Heart right ventricle (tissue), 16 donors: ENCODE measurements at places on chromosomes 12 and 14. TPM values are rescaled to one million over a fixed set of nuclear protein-coding genes. Genes with fewer than 3 reads are reported as not detected.
A peak's percentile ranks its signal among the peaks of the same experiment; 100 is the strongest.

- no peak for DNase-seq
- H3K27me3 ChIP-seq: no peaks in the 10 kb centered on the region
- H3K4me3 ChIP-seq: no peak overlapping the region
- H3K36me3 ChIP-seq: no peaks in the 10 kb centered on the region
- H3K27ac ChIP-seq: no peak overlapping the region
These were observed 55.6 kb upstream of the PTHLH start for GRCh38 chr12:28027947-28028724.

DNA sequence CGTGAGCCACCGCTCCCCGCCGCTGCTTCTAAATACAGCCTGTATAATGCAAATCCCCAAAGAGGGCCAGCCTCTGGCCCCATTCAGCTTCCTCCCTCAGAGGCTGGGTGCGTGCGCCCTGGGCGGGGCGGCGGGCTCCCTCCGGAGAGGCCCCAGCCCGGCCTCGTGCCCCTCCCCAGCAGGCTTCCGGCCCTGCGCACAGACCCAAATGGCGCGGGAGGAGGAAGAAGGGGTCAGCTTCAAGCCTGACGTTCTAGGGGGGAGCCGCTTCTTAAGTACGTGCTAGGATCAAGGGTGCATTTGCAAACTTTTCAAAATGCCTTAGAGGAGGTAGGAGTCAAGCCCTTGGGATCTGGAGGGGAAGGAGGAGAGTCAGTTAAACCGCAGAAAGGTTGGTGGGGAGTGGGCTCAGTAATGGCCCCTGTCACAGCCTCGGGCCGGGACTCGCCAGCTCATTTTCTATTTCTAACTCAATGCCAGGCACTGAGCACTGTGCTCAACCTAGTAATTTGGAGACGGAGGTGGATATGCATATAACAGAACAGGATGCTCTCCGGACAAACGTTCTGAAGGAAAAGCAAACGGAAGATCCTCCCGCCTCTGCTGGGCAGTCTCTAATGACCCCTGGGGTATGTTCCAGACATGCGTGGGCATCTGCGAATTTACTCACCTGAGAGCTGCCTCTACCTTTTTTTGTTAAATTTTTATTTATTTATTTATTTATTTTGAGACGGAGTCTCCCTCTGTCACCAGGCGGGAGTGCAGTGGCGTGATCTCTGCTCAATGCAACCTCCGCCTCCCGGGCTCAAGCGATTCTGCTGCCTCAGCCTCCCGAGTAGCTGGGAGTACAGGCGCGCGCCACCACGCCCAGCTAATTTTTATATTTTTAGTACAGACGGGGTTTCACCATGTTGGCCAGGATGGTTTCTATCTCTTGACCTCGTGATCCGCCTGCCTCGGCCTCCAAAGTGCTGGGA is 32.3 kb downstream of the NINJ2 start:
- no peak overlapping the region for H3K4me3 ChIP-seq
- peaks cover 38% of the 10 kb centered on the region for H3K4me1 ChIP-seq
- no peaks in the 10 kb centered on the region for H3K36me3 ChIP-seq
- no peaks in the 10 kb centered on the region for H3K27me3 ChIP-seq
- peak overlapping the region; percentile 92 for H3K27ac ChIP-seq

DNA sequence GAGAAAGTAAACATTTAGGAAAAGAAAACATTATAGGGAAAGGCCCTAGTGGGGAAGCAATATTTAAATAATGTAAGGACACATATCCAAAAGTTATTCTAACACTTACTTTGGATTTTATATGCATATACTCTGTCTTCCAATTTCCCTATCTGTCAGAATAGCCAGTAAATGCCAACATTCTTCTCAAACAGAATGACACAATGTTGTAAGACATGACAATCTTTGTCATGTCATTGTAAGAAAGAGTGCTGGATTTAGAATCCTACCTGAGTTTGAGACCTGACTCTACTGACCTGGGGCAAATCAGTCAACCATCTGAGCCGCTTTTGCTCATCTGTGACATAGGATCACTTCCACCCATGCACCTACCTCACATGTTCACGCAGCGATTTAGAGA is 198.3 kb downstream of the PHLDA1 start:
- peaks cover 19% of the 10 kb centered on the region for H3K4me1 ChIP-seq
- H3K27me3 ChIP-seq: no peaks in the 10 kb centered on the region
- no peak overlapping the region for H3K4me3 ChIP-seq
- H3K27ac ChIP-seq: no peak overlapping the region
- no peaks in the 10 kb centered on the region for H3K36me3 ChIP-seq

TMEM132D gene
- not detected for polyA plus RNA-seq

- no peak overlapping the region for H3K4me3 ChIP-seq
- peaks cover 3% of the 10 kb centered on the region for H3K4me1 ChIP-seq
- peak overlapping the region; percentile 4 for H3K27ac ChIP-seq
- peaks cover 4% of the 10 kb centered on the region for H3K27me3 ChIP-seq
- no peaks in the 10 kb centered on the region for H3K36me3 ChIP-seq
- DNase-seq: no peak
These were observed 6.1 kb upstream of the ASIC1 start for GRCh38 chr12:50051101-50051806.

NPFF gene
- not detected for polyA plus RNA-seq

- H3K27me3 ChIP-seq: no peaks in the 10 kb centered on the region
- H3K4me1 ChIP-seq: no peaks in the 10 kb centered on the region
- H3K4me3 ChIP-seq: no peak overlapping the region
- H3K36me3 ChIP-seq: no peaks in the 10 kb centered on the region
These were observed 253.7 kb downstream of the ATXN7L3B start for GRCh38 chr12:74791365-74791764.

DNA sequence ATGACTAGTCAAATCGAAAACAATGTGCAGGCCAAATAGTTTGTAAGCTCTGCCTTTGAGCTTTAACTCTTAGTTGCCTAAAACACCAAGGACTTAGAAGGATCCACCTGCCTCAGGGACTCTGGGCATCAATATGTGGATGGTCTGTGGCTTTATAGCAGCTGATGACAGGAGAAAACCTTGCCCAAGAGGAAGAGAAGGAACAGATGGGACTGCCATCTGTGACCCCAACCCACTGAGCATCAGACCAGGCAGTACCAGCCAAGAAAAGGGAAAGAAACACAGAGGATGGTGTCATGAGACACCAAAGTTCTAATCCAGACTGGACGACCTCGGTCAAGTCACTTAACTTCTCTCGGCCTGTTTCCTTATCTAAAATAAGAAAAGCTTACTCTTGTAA is 12.7 kb downstream of the TGFB3 start:
- peaks cover 61% of the 10 kb centered on the region for H3K36me3 ChIP-seq
- no peaks in the 10 kb centered on the region for H3K27me3 ChIP-seq
- H3K4me1 ChIP-seq: peaks cover 27% of the 10 kb centered on the region

DNA sequence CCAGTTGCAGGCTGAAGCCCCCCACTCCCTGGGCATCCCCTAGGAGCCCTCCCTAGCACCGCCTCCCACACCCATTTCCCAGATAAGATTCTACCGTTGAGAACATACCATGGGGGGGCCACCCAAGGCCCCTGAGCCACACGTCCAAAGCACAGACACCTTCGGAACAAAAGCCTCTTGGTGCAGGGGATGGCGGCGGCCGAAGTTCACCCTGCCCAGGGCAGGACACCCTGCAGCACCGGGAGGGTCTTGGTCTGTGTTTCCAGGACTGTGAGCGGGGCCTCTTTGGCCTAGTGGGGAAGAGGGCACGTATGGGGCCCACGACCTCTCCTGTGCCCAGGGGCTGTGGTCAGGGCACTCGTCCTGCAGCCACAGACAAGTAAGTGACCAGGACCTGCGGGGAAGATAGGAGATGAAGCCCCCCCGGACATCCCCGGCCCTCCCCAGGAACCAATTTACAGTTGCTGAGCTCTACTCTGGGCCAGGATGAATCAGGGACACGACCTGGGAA is 154.3 kb upstream of the C14orf180 start:
- H3K4me1 ChIP-seq: peaks cover 3% of the 10 kb centered on the region
- no peak overlapping the region for H3K27ac ChIP-seq
- no peak overlapping the region for H3K4me3 ChIP-seq
- DNase-seq: no peak
- no peaks in the 10 kb centered on the region for H3K27me3 ChIP-seq

A2M gene
- polyA plus RNA-seq: 194 TPM

DNA sequence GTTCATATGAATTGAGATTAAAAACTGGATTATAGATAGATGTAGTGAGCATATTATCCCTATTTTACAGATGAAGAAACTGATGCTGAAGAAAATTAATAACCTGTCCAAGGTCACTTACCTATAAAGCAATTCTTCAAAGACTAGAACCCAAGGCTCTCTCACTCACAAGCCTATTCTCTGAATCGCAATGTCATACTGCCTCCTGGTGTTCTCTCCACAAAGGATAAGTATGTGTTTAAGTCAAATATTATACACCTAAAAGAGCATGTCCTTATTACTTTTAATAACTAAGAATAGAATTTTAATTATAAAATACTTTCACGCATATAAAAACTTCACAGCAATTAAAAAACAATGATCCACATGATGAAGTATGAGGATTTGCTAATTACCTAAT is 721.3 kb upstream of the USP15 start:
- H3K27ac ChIP-seq: no peak overlapping the region
- no peak overlapping the region for H3K4me3 ChIP-seq
- H3K36me3 ChIP-seq: no peaks in the 10 kb centered on the region
- no peaks in the 10 kb centered on the region for H3K27me3 ChIP-seq
- DNase-seq: no peak
- H3K4me1 ChIP-seq: no peaks in the 10 kb centered on the region

DNA sequence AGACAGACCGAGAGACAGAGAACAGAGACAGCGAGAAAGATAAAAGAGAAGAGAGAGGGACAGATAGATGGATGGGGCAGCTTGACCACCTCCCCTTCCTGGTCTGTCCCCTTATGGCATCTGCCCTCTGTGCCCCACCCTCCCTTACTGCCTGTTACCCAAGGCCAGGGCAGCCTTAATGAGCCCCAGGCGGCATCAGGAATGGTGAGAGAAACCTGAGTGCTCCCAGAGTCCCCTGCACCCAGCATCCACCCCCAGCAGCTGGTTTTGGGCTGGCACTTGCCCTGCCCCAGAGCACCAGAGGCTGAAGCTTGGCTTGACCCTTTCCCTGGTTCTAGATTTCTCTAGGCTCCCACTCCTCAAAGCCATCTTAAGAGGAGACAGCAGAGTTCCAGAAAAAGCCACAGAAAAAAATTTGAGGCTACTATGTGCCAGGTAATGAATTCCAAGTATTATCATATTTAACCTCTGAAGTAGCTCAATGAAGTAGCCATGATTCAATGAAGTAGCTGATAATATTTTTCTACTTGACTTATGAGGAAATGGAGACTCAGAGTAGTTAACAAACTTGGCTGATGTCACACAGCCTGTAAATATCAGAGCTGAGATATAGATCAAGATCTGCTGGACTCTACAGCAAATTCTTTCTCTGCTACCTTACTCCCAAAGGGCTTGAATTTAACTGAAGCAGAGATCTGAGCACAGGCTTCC is 2.0 kb upstream of the ZNF385A start:
- no peaks in the 10 kb centered on the region for H3K27me3 ChIP-seq
- DNase-seq: no peak
- H3K27ac ChIP-seq: no peak overlapping the region
- no peak overlapping the region for H3K4me3 ChIP-seq
- H3K4me1 ChIP-seq: peaks cover 14% of the 10 kb centered on the region
- H3K36me3 ChIP-seq: no peaks in the 10 kb centered on the region

DNA sequence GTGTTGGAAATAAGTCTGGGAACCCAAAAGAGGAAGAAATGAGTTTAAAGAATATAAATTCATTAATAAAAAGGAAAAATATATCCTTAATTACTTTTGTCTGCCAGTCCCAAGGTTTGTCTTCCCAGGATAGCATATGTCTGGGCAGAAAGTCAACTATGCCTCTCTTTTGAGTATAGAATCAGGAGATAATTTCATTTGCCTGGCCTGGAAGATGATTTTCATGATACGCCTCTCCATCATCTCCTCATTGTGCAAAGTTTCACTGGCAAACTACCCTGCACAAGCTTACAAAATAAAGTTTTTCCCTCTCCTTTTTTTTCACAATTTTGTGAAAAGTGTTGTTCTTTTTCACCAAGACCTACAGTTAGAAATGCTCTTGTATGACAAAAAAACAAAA is 340.8 kb downstream of the EGLN3 start:
- no peak overlapping the region for H3K27ac ChIP-seq
- H3K27me3 ChIP-seq: peaks cover 4% of the 10 kb centered on the region
- no peaks in the 10 kb centered on the region for H3K36me3 ChIP-seq
- no peak overlapping the region for H3K4me3 ChIP-seq
- no peaks in the 10 kb centered on the region for H3K4me1 ChIP-seq

TMEM233 gene
- 0.36 TPM for polyA plus RNA-seq

- H3K36me3 ChIP-seq: no peaks in the 10 kb centered on the region
- H3K27ac ChIP-seq: no peak overlapping the region
- no peaks in the 10 kb centered on the region for H3K27me3 ChIP-seq
- H3K4me3 ChIP-seq: no peak overlapping the region
These were observed 1186.2 kb downstream of the BCL11B start for GRCh38 chr14:98085751-98086150.

- no peaks in the 10 kb centered on the region for H3K27me3 ChIP-seq
- H3K27ac ChIP-seq: no peak overlapping the region
- peaks cover 31% of the 10 kb centered on the region for H3K36me3 ChIP-seq
- H3K4me1 ChIP-seq: no peaks in the 10 kb centered on the region
- H3K4me3 ChIP-seq: no peak overlapping the region
These were observed 23.3 kb upstream of the STYK1 start for GRCh38 chr12:10697156-10697555.

OAS3 gene
- polyA plus RNA-seq: 3.0 TPM

SOX5 gene
- polyA plus RNA-seq: 0.66 TPM

GRCh38 chr12:1117970-1118563 is 127.0 kb downstream of the ERC1 start:
- no peaks in the 10 kb centered on the region for H3K27me3 ChIP-seq
- H3K4me3 ChIP-seq: no peak overlapping the region
- H3K4me1 ChIP-seq: no peaks in the 10 kb centered on the region
- H3K27ac ChIP-seq: no peak overlapping the region

DNA sequence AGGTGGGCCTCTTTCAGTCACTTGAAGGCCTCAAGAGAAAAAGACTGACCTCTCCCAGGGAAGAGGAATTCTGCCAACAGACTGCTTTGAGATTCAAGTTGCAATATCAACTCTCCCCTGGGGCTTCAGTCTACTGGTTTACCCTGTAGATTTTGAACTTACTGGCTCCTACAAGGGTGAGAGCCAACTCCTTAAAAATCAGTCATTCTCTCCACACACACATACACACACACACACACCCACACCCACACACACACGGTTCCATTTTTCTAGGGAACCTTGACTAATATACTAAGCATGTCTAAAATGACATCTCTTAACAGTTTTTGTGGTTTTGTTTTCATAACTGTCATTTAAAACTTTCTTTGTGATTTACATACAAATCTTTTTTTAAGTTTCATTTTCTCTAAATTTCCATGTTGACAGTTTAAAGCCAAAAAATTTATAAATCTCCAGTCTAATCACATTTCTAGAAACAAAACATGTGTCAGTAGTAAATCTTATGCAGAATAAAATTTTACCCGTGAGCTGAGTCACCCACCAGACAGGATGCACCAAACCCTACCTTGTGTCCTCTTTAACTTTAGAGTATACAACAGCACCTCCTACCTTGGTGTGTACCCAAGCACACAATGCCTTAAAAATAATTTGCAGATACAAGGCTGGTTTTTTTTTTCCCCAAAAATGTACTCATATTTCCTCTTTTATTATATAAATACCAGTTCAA is 394.6 kb downstream of the AEBP2 start:
- no peak overlapping the region for H3K4me3 ChIP-seq
- H3K27ac ChIP-seq: peak overlapping the region; percentile 7
- DNase-seq: no peak
- H3K4me1 ChIP-seq: no peaks in the 10 kb centered on the region
- H3K27me3 ChIP-seq: no peaks in the 10 kb centered on the region

ATF1 gene
- polyA plus RNA-seq: 7.8 TPM

- peak overlapping the region; percentile 68 for H3K27ac ChIP-seq
- no peaks in the 10 kb centered on the region for H3K27me3 ChIP-seq
- no peak overlapping the region for H3K4me3 ChIP-seq
- peaks cover 23% of the 10 kb centered on the region for H3K36me3 ChIP-seq
These were observed 63.5 kb downstream of the DGLUCY start for GRCh38 chr14:91177073-91178034.
